ENCODE measurements at places on chromosomes 12 and 14. TPM values are rescaled to one million over a fixed set of nuclear protein-coding genes. Genes with fewer than 3 reads are reported as not detected.

Gene HOXC11
- not detected for total RNA-seq

Gene KLRK1
- 1.6 TPM for total RNA-seq

Gene HCAR3
- 18.8 TPM for total RNA-seq

Gene EP400
- 10.1 TPM for total RNA-seq

Gene TPPP2
- not detected for total RNA-seq

Gene CLEC6A
- total RNA-seq = not detected
